ENCODE measurements at places on chromosomes 3 and 15.

DNA sequence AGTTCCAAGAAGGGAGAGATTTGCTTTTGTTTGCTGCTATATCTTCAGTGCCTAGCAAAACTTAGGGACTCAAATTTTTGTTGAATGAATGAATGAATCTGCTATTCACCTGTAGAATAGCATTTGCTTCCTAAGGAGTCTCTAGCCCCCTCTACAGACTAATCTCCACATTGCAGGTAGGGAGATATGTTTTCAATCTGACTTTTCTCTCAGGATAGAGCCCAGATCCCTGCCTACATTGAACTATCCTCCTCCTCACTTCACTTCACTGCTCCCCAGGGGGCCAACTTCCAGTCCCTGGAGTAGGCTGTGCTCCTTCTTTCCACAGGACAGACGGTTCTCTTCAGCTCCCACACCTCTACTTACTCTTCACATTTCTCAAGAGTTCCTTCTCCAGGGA is 81.9 kb upstream of the PTX3 start:
- DNase-seq = no peak

- DNase-seq = no peak
These were observed 100.8 kb downstream of the TPRG1 start for GRCh38 chr3:189272500-189273119.

DNA sequence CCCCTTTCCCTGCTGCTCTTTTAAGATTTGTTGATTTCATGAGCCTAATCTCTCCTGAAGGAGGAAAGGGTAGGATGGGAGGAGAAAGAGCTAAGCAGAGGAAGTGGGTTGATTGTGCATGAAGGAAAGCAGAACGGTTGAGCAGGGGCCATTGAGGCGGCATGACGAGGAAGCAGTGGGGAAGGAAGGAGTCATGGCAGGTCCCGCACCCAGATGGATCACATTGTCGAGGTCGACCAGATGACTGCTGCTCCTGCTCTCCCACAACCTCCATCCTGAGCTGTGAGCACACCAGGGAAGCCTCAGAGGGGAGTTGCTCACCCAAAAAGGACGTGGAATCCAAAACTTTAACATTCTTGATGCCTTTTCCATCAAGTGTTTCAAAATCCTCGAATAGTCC is 42.8 kb downstream of the ABTB1 start:
- DNase-seq = no peak

DNA sequence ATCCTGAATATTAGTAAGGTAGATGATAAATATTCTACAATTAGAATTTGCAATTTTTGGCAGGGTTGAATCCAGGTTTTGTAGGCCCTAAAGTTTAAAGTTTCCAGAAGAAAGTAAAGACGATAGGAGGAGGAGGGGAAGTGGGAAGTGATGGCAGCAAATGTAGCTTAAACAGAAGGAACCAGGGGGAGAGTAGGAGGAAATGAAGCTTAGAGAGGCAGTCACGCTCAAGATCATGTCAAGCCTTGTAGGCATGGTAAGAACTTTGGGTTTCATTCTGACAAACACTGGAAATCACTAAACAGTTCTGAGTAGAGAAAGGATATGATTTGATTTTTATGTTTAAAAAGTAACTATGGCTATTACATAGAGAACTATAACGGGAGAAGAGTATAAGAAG is 63.9 kb downstream of the NR2E3 start:
- no peak for DNase-seq

DNA sequence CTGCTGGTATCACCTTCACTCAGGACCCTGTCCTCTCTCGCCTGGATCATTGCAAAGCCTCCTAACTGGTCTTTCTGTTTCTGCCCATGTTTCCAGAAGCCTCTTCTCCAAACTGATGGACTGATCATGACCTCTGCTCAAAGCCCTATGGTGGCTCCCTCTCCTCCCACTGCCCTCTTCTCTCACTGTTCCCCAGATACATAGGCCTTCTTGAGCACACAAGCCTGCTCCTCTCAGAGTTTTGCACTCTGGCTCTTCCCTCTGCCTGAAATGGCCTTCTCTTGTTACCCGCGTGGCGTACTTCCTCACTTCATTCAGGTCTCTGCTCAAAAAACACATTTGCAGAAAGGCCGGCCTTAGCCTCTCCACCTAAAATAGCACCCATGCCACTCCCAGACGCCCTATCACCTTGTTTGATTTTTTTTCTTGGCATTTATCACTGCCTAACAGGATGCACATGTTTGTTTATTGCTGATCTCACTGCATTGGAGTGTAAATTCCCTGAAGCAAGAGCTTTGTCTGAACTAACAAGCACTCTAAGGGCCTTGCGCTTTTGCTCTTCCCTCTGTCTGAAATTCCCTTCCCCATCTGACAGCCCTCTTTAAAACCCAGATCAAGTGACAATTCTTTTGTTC is 1.4 kb upstream of the ETFA start:
- DNase-seq = no peak

- no peak for DNase-seq
These were observed 417.4 kb upstream of the ATP11B start for GRCh38 chr3:182375916-182376315.

All from stimulated activated CD4-positive, alpha-beta T cell treated with anti-CD3 and anti-CD28 coated beads, Interleukin-1b, Interleukin-23, amount 100 ng/mL, for 1 hour (primary cell).